ENCODE measurements at places on chromosomes 11 and 22.
A peak's percentile ranks its signal among the peaks of the same experiment; 100 is the strongest.

DNA sequence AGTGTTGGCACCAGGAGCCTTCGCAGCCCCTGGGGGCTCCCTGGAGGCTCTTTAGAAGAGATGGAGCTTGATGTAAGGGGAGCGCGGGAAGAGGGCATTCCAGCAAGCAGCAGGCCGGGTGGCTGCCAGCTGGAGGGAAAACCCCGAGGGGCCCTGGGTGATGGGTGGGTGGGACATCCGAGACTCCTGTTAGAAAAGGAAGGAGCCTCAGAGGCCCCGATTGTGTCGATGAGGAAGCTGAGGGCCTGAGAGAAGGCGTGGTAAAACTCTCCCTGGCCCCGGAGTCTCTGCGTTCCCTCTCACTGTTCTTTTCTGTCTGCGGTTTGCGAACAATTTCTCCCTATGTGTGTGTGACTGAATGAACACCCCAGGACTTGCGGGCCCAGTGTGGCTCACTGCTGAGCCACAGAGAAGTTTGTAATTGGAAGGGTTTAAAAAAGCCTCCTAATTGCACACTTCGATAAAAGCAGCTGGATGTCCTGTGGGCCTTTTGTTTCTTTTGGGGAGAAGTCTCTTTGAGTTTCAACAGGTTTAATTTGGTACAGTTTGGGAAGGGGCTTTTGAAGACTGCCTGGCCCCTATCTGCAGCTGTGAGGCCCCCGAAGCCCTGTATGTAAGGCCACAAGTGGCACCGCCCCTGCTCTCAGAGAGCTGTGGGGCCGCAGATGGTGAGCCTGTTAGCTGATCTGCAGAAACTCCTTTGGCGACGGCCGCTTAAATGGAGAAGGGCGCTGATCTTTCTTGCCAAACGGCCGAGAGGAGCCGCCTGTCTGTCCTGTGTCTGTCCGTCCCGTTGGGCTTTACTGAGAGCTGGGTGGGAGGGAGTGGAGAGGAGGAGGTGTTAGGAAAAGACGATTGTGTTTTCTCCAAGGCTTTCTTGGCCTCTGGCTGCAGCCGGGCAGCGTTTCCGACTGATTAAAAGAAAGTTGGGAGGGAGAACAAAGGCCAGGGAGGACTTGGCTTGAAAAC, 2.0 kb downstream of the FBLN1 start:
- no peak for DNase-seq

DNA sequence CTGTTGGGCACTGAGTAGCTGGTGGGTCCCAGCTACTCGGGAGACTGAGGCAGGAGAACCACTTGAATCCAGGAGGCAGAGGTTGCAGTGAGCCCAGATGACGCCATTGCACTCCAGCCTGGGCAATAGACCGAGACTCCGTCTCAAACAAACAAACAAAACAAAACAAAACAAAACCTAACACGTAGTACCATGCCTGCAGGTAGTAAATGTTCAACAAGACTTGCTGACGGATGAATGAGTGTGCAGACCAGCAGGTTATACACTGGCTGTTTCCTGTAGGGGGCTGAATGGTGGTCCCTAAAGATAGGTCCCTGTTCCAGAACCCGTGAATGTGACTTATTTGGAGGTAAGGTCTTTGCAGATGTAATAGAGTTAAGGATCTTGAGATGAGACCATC, 12.8 kb upstream of the MRGPRD start:
- DNase-seq: no peak

DNA sequence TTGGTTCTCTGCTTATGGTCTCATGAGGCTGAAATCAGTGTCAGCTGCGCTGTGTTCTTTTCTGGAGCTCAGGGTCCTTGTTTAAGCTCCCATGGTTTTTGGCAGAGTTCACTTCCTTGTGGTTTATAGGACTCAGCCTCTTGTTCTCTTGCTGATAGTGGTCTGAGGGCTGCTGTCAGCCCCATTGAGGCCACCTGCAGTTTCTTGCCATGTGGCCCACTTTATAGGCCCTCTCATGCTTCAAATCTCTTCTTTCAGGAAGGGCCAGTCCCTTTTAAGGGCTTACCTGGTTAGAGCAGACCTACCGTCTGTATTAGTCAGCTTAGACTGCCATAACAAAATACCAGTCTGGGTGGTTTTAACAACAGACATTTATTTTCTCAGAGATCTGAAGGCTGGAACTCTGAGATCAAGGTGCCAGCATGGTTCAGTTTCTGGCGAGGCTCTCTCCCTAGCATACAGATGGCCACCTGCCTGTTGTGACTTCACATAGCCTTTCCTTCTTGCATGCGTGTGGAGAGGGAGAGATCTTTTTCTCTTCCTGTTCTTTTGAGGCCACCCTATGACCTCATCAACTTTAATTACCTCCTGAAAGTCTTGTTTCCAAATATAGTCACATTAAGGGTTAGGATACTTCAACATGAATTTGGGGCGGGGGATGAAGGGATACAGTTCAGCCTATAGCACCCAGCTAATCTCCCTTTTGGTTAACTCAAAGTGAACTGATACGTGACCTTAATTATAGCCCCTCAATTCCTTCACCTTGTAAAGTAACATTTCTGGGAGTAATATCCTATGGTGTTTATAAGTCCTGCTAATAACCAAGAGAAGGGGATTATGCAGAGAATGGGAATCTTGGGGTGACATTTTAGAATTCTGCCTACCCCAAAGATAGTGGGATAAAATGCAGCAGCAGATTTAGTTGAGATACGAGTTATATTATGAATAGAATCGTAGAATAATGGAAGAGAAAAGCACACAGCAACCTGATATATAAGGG, 131.8 kb downstream of the UVRAG start:
- no peak for DNase-seq

- DNase-seq: no peak
These were observed 50.9 kb upstream of the PANX1 start for GRCh38 chr11:94077552-94078293.

GRCh38 chr11:115324581-115325432, 179.4 kb downstream of the CADM1 start:
- DNase-seq: peak; percentile 52

DNA sequence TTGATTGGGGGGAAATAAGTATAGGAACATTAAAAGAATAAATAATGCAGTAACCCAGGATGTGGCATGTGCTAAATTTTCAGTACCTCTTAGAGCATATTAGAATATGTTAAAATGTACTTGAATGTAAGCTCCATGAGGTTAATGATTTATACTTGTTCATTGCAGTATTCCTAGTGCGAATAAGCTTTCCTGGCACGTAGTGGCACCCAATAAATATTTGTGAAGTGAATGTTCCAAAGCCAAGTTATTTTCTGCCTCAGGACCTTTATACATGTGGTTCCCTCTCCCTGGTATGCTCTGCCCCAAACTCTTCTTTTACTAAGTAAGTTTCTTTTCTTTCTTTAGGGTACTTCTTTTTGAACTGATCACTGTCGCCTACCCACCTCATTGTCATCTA, 118.8 kb downstream of the DBX1 start:
- DNase-seq: no peak

DNA sequence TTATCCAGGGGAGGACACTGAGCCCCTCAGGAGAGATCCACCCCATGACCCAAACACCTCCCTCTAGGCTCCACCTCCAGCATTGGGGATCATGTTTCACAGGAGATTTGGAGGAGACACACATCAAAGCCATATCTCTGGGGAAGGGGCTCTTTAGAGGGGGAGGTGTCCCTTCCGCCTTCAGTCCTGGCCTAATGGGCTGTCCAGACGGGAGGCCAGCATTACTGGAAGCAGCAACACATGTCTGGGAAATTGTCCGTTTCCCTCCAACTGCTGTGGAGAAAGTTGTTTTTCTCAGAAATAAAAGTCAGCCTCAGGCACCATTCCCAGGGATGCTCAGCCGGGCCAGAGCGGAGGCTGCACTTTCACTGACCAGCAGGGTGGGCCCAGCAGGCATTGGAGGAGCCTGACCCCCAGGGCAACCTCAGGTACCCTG, 9.5 kb downstream of the CACNA1I start:
- DNase-seq: no peak

GRCh38 chr11:100575860-100576717, 111.0 kb upstream of the ARHGAP42 start:
- DNase-seq: peak; percentile 31

DNA sequence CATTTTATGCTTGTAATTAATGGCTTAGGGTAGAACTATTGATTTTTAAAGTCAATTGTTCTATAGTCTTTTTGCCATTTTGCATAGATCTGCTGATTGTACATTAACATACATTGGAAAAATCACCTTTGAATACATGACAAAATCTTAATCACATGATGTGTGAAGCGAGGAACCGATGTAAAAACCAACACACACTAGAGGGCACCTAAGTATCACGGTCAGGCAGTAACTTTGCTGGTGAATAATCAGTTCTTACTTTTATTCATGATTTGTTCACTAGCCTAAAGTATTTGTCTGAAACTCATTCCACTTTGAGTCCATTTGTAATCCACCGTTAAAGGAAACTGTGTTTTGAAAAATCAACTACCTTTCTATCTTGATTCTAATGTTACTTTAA, 28.2 kb downstream of the JHY start:
- peak; percentile 9 for DNase-seq

DNA sequence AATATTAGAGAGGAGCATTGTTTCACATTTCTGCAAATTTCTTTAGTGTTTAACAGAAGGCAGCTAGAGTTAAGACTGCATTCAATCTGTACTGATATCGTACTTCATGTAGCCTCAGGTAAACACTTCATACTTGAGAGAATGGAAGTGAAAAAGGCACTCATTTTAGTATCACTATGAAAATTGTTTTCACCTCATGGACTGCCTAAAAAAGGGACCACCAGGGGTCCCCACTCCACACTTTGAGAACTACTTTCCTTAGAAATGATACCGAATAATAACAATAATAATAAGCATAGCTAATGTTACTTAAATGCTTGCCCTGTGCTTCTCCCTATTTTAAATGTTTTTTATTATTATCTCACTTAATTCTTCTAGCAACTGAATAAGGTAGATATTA, 95.1 kb downstream of the BLID start:
- no peak for DNase-seq

GRCh38 chr11:128695539-128696221, 1.8 kb downstream of the FLI1 start:
- peak; percentile 67 for DNase-seq

GRCh38 chr11:45233804-45234170, 52.4 kb downstream of the SYT13 start:
- no peak for DNase-seq

DNA sequence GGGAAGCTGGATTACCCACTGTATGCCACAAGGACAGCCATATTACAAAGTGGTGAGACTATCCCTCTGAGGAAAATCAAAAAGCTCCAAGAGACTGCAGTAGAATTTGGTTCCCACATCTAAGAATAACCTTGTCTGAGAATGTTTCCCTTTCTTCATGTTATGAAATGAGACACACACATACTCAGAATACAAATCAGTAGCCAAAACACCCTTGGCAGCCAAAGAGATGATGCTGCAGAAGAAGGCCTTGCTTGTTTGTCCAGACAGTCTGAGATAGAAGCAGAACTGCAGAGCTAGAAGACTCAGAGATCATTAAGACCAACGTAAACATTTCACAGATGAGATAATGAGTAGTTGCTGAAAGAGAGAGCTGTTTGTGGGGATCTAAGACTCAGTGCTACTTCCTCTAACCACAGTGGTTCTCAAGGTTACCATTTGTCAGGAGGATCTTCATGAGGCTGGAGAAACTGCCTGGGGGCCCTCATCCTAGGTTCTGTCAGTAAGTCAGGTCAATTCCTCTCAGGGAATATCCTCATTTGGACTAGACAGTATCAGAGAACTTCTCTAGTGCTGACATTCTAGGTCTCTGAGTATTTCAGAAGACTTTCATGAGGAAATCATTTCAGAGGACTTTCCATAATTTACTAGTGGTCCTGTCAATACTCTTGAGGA, 38.9 kb downstream of the RELT start:
- peak; percentile 14 for DNase-seq

DNA sequence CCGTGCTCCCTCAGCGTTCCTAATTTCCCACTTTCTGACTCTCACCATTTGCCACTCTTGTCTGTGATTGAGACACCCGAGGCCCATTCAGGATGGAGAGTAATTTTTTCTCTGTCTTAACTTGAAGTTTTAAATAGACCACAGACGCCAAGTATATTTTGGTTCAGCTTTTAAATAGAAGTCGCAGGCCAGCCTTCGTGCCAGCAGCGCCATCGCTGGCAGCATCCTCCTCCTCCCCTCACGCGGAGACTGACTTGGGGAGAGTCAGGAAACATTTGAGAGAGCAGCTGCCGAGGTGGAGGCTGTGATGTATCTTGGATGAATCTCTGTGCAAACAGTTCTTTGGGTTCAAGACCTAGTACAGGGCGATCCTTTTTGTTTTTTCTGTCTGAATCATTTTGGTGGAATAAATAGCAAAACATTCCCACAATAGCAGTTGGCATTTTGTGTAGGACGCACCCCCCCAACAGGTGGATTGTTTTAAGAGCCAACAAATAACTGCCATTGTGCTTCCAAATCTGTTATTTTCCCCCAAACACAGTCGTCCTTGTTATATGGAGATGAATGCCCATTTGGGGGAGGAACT, 889 bp upstream of the DMC1 start:
- DNase-seq: peak; percentile 34

DNA sequence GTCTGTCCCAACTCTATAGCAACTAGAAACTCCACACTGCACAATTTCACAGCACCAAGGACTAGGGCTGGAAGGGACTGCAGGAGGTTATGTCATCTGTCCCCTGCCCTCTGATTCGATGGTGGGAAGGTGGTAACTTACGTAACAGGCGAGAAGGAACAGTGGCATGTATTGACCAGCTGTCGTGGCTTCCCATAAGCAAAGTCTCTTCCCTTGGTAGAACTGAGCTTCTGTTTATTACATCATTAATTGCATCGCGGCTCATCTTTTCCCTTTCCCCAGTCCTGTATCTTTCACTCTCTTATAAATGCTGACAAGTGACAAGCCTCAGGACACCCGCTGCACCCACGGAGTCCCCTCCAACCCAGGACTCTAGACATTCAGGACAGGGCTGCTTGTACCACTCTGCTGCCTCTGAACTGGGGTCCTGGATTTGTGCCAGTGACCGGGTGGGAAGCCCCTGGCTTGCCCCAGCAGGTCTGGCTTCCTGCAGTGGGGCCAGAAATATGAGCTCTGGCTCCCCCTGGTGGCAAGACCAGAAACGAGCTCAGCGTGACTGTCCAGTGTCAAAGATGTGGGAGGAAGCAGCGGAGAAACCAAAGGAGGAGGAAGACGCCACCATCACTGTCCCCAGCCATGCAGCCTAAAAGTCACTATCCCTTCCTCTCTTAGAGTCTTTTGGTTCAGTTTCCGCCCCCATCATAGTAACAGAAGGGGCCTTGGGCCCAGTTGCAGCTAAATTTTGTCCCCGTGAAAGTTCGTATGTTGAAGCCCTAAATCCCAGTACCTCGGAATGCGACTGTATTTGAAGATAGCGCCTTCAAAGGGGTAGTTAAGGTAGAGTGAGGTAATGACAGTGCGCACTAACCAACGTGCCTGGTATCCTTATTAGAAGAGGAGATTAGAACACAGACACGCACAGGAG, 84.5 kb downstream of the ISX start:
- DNase-seq: peak; percentile 71

DNA sequence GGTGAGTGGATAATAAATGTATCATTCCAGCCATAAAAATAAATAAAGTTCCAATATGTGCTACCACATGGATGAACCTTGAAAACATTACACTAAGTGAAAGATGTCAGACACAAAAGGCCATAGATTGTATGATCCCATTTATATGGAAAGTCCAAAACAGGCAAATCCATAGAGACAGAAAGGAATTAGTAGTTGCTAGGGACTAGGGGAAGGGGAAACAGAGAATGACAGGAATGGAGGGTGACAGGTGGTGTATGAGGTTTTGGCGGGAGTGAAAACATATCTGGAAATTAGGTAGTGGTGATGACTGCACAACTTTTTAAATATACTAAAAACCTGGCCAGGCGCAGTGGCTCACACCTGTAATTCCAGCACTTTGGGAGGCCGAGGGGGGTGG, 15.2 kb upstream of the CARD10 start:
- DNase-seq: no peak
